ENCODE measurements at places on chromosomes 1 and 21.

DNA sequence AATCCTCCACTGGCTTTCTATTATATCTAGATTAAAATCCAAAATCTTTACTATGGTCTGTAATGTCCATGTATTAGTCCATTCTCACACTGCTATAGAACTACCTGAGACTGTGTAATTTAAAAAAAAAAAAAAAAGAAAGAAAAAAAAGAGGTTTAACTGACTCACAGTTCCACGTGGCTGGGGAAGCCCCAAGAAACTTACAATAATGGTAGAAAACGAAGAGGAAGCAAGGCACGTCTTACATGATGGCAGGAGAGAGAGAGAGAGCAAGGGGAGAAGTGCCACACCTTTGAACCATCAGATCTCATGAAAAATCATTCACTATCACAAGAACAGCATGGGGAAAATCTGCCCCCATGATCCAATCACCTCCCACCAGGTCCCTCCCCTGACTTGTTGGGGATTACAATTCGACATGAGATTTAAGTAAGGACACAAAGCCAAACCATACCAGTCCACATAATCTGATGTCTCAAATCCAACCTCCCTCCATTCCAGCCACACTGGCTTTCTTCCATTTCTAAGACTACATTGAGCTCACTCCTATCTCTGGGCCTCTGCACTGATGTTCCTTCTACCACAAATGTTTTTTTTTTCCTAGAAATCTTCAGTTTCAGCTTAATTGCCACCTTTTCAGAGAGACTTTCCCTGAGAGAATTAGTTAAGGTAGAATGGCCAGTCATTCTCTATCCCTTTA is 92.4 kb downstream of the EIF4G3 start:
- no peak for DNase-seq

- no peak for DNase-seq
These were observed 21.7 kb upstream of the ACTRT2 start for GRCh38 chr1:2999571-2999970.

- no peak for DNase-seq
These were observed 10.7 kb upstream of the MMEL1 start for GRCh38 chr1:2643414-2644077.

GRCh38 chr1:15799004-15799867 is 8.2 kb downstream of the UQCRHL start:
- DNase-seq = no peak

GRCh38 chr1:198318085-198318484 is 161.3 kb downstream of the NEK7 start:
- DNase-seq = no peak

GRCh38 chr1:37865348-37866120 is 6.1 kb upstream of the MTF1 start:
- DNase-seq = peak; percentile 16

DNA sequence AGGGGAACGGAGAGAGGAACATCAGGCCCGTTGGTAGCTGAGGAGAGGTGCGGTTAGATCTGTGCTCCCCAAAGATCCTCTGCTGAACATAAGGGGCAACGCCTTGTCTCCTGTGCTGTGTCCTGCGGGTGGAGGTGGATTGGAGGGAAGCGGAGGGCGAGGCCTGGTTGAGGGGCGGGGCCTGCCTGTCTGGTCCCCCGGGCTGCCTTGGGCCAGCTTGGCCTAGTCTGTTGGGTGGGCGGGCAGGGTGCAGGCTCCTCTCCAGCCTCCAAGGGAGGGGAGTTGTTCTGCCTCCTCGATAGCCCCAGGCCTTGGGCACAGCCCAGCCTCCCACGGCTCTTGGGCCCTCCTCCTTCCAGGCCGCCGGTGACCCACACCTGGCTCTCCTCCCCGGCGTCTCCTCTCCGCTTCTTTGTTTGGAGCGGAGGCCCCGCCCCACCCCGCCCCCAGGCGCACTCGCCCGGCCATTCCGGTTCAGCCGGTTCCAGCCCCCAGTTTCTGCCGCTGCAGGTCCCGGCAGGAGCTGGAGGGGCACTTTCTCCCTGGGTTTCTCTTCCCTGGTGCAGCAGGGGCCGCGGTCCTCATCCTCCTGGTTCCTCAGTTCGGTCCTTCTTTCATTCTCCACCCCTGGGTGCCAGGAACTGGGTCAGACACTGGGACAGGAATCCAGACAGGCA is 19.4 kb downstream of the PTPRF start:
- no peak for DNase-seq

DNA sequence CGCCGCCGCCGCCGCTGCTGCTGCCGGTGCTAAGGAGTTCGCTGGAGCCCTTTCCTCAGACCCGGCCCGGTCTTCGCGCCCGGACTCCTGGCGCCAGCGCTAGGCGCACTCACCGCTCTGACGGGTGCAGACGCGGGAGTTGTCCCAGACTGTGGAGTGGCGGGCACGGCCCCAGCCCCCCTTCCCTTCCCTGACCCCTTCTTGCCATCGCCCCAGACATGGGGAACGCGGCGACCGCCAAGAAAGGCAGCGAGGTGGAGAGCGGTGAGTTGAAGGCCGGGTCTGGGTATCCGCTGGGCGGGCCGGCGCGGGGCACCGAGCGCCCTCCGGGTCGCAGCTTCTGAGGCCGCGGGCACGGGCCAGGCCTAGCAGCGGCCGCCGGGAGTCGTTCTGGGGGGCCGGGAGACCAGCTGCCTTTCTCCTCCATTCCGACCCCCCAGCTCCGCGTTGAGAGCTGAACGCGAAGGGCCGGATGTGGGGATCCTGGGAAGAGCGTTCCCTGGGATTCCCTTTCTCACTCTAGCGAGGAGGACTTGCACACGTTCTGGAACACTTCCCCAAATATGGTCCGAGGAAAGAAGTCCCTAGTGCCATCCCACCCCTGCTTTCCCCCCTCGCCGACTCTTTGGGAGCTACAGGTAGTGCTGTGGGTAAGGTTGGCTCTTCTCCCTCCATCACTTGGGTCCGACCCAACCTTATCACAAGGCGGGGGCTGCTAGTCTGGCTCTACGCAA is 65.8 kb upstream of the PRKACB start:
- no peak for DNase-seq

- DNase-seq = no peak
These were observed 6.3 kb upstream of the RSBN1 start for GRCh38 chr1:113818578-113818977.

GRCh38 chr1:100785470-100786052 is 66.0 kb downstream of the VCAM1 start:
- DNase-seq = no peak

DNA sequence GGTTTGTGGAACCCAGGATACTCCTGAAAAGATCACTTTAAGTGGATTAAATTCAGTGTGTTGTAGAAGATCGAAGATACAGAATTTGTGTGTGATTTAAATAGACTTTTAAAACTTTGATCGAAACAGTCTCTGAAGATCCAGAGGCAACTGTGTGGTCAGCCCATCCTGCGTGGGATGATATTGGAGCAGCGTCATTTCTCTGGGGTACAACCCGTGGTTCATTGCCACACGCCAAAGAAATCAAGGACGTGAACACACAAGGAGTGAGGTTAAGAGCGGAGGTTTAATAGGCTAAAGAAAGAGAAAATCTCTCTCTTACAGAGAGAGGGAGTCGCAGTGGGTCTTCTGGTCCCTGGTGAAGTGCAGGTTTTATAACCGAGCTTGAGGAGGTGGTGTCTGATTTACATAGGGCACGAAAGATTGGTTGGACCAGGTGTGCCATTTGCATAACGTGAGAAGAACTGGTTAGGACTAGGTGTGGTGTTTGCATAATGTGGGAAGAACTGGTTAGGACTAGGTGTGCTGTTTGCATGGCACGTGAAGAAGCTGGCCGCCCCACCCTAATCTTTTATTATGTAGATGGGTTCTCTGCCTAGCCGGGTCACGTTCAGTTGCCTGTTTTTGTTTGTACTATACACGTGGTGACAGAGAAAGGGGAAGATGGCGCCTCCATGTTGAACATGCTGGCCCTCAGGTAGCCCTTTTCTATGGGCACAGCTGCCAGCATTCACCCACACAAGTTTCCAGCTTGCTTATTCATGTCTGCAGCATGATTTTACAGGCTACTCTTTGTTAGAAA is 82.3 kb downstream of the ADSS2 start:
- DNase-seq = no peak

DNA sequence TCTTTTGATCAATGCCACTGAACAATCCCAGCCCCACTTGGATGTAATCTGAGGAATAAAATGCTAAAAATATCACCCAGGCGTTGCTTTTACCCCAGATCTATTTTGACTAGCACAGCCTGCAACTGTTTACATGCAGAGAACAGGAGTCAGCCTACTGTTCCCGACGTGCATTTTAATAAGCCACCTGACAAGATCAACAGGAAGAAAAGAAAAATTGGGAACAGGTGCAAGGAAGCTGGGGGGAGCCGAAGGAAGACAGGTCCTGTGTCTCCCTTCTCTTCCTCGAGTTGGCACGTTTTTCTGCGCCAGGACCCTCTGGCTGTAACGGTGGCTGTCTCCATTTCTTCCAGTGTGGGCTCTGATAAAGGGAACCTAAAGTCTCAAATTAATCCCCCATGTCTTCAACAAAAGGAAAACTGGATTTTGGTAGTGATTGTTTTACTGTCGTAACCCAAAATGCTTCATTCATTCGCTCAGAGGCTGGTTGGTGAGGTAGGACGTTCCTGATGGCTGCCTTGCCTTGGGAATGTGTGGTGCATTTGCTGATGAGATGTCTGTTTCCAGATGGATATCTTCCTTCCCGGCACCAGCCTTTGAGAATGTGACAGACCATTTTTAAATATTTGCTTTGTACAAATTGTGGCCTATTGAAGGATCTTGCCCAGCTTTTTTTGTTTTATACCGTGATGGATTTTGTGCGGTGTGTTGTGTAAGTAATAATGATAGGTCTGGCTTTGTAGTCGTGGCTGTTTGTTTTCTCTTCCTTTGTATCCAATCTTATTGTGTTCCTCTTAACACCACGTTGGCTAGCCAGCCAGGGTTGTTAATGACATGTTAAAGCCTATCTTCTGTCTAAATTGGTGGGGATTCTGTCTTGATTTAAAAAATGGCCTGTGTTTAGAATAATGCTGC is 117.5 kb downstream of the C1orf21 start:
- no peak for DNase-seq

All from stimulated activated naive CD8-positive, alpha-beta T cell treated with anti-CD3 and anti-CD28 coated beads, Interleukin-15, amount 100 ng/mL, for 72 hours (primary cell).